Urinary bladder (tissue), 4 donors: ENCODE measurements at places on chromosomes 2 and 18. TPM values are rescaled to one million over a fixed set of nuclear protein-coding genes. Genes with fewer than 3 reads are reported as not detected.

The ONECUT2 gene
- 0.11 TPM for total RNA-seq

DNA sequence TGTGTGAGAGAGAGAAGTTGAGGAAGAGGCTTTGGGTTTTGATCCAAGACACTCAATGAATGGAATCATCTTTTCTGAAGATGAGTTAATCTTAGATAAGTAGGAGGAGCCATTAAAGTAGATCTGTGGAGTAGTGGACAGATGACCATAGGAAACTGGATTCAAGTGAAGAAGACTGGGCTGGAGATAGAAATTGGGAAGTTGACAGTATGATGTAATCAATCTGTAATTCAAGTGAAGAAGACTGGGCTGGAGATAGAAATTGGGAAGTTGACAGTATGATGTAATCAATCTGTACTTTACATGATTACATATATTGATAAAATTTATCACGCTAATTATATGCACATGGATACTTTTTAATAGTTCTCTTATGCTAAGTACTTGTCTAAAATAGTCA is 92.8 kb downstream of the PHLPP1 start:
- DNase-seq = no peak

The CTAGE1 gene
- not detected for total RNA-seq

The MYO5B gene
- total RNA-seq = 8.8 TPM

The SERPINB11 gene
- 3.5 TPM for total RNA-seq

The GKN2 gene
- total RNA-seq = not detected

DNA sequence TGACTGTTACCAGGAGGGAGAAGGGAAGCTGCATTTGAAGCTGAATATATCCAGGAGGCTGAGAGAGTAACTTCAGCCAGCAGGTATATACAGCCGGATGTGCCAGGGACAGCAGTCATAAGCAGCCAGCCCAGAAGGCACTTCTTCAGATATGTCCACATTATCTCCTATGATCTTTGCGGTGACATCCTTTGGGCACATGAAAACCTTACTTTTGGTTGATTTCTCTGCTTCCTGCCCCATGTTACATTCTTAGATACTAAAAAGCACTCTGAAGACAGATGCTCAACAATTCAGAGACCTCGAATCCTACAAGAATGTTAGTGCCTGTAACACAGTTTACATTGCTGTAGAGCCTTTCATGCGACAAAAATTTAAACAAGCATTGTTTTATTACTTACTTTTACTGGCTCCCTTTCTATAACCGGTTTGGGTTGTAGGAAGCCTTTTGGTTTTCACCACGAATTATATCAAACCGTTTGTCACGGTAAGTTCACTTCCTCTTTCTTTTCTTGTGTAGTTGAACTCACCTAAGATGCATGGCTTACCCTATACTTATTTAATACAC is 50.3 kb upstream of the TLK1 start:
- DNase-seq = no peak

The MRO gene
- total RNA-seq = 1.2 TPM

- DNase-seq = no peak
Measured at GRCh38 chr2:45299361-45299760, 290.1 kb upstream of the SIX2 start.

- DNase-seq = no peak
Measured at GRCh38 chr2:74957886-74958273, 563 bp upstream of the POLE4 start.

The CIDEA gene
- total RNA-seq = 0.48 TPM
